ENCODE measurements at places on chromosomes 5 and 9.

GRCh38 chr5:150503386-150503785 is 4.5 kb upstream of the NDST1 start:
- no peak for DNase-seq

GRCh38 chr9:91495450-91495849 is 71.8 kb upstream of the NFIL3 start:
- DNase-seq = no peak

GRCh38 chr9:22143799-22144625 is 134.9 kb upstream of the CDKN2B start:
- DNase-seq = no peak

DNA sequence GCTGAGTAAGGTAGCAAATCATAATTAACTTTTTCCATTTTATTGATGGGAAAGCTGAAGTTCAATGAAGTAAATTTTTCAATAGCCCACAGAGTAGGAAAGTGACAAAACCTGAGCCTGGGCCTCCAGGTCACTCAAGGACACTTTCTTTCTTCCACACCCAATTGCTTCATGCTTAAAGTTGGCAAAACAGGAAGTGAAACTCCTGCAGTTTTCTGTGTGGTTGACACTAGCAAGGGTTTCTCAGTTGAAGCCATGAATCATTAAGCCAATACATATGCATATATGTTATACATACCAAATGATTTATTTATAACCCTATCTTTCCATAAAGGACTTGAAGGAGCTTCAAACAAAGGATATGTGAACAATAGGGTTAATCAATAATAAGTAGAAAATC is 13.9 kb downstream of the TLR4 start:
- DNase-seq = no peak

GRCh38 chr5:80764786-80765185 is 110.0 kb upstream of the DHFR start:
- DNase-seq = no peak
